Stomach (tissue), 19 donors: ENCODE measurements at places on chromosomes 5 and 9. TPM values are rescaled to one million over a fixed set of nuclear protein-coding genes. Genes with fewer than 3 reads are reported as not detected.

Gene MSMP
- not detected for total RNA-seq

Gene HRH2
- total RNA-seq, result 5.0 TPM

Gene WWC1
- total RNA-seq, result 29.4 TPM

DNA sequence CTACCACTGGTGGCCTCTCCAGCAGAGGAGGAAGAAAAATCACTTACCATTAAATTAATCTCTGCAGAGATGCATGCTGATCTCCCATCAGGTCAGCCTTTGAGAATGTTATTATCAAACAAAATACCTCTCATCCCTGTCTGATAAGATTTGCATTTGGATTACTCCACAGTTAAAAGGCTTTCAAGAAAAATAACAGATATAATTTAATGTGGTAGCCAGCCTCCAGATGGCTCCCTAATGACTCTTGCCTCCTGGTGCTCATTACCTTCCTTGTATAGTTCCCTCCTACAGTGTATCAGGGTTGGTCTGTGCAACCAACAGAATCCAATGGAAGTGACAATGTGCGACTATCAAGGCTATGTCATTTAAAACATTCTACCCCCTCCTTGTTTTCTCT is 63.6 kb upstream of the TNPO1 start:
- no peaks in the 10 kb centered on the region for H3K4me1 ChIP-seq
- H3K27ac ChIP-seq, result no peak overlapping the region
- peak; percentile 18 for DNase-seq
- H3K27me3 ChIP-seq, result no peaks in the 10 kb centered on the region
- no peaks in the 10 kb centered on the region for H3K36me3 ChIP-seq

DNA sequence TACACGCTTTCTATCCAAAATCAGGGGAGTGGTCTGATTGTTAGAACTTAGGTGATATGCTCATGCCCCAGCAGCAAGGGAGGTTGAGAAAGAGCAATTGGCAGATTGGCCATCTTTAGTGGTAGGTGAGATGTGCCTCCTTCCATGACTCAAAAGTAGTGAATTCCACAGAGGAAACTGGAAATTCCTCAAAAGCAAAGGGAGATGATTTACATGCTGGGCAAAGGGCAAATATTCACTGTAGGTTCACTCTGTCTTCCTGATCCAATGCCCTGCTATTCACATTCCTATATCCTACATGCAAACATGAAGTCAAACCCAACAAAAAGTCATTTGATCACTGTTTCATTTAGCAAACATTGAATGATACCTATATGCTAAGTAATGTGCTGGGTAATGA is 130.1 kb upstream of the ZNF608 start:
- peaks cover 8% of the 10 kb centered on the region for H3K4me1 ChIP-seq
- H3K4me3 ChIP-seq, result no peak overlapping the region
- no peaks in the 10 kb centered on the region for H3K27me3 ChIP-seq
- H3K36me3 ChIP-seq, result no peaks in the 10 kb centered on the region

- H3K27ac ChIP-seq, result no peak overlapping the region
- H3K4me1 ChIP-seq, result no peaks in the 10 kb centered on the region
- no peaks in the 10 kb centered on the region for H3K36me3 ChIP-seq
- peaks cover 15% of the 10 kb centered on the region for H3K27me3 ChIP-seq
- H3K4me3 ChIP-seq, result no peak overlapping the region
These were observed 15.4 kb downstream of the IL9 start for GRCh38 chr5:135880278-135880677.

DNA sequence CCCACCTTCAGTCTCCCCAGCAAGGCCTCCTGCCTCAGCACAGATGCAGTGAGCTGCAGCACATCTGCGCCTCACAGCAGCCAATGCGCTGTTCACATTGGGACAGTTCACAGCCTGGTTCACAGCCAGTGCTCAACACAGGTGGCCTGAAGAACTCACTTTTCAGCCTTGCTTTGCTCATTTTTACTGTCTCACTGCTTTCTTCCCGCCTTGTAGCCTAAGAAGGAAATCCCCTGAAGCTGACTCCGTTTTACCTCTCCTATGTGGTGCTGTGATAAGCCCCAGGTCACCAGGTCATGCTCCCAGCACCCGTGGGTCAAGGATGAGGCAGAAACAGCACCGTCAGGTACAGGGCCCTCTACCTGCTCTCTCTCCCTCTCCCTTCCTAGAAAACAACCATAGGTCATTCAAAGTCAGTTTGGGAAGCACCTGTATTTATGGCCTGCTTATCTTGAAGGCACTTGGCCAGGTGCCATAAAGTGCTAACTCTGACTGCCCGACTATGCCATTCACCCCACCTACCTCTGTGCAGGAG is 1.1 kb downstream of the GCNT4 start:
- DNase-seq, result peak; percentile 70
- no peaks in the 10 kb centered on the region for H3K27me3 ChIP-seq

DNA sequence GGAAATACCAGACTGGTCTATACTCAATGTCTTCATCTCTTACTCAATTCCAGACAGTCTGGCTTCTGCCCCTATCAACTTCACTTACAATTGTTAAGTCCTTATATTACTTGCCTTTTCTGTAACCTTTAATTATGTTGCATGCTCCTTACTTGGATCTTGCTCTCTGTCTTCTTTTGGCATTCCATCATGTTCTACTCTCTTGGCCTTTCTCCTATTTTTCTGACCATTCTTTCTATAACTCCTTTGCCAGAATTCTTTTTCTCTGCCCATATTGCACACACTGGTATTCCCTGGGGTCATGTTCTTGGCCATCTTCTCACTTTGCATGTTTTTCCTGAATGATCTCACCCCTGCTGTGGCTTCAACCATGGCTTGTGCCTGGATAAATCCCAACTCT is 209.8 kb upstream of the ZNF462 start:
- no peak for DNase-seq
- no peak overlapping the region for H3K4me3 ChIP-seq
- no peaks in the 10 kb centered on the region for H3K36me3 ChIP-seq
- H3K4me1 ChIP-seq, result no peaks in the 10 kb centered on the region
- H3K27ac ChIP-seq, result no peak overlapping the region

DNA sequence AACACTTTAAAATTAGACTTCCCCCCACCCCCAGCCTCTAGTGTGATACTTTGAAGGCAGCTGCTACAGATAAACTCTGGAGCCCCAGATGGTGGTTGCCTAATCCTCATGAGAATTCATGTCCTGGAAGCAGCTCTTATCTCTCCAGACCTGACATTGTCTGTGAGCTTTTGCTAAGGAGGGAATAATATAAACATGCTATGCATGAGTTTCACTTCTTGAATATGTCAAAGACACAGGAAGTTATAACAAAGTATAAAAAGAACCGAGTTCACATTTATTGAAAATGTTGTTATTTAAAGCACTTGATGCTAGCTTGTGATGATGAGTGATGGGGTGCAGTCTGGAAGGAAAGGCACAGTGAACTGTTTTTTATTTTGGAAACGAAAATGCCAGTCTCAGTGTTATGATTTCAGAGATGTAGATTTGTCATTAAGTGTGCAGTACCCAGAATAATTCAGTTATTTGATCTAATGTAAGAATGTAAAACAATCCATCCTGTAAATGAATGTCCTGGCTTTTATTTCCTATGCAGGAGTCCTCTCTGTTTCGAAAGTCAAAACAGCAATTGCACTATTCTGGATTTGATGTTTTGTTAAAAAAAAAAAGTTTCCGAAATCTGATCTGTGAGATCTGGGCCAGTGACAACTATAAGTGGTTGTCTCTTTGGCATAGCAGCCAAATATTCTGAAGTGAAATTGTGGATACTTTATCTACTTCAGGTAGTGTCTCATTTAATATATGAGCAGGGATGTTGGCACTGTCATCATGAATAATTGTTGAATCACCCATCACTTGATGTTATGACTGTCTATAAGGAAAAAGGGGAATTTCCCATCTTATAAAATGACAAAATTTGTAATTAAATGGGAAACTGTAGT is 77.0 kb downstream of the ZCCHC7 start:
- no peak overlapping the region for H3K27ac ChIP-seq
- no peaks in the 10 kb centered on the region for H3K27me3 ChIP-seq
- peaks cover 18% of the 10 kb centered on the region for H3K4me1 ChIP-seq
- DNase-seq, result no peak

DNA sequence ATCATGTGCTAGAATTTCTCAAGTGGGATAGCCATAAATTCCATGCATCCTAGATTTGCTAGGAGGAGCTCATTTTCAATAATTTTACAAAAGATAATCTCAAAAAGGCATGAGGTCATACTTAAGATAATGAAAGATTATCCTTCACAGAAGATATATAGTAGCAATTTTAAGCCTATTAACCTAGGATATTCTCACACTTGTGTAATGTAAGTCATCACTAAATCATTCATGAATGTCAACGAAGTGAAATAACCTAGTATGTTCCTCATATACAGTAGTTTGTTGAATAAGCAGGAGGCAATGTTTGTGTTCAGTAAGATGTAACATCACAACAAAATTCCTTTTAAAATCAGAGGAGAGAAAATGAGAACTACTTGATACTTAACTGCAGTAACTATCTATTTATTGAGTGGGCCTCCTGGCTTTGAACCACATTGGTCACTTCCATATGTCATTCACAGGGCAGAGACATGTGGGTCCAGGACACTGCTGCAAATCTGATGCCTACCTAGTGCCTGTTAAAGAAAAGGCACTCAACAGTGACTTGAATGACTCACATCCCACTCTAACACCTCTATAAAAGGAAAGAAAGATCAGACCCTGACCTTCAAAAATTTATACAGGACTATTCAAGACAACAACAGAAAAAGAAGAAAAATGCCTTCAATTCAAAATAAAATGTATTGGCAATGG is 8.2 kb downstream of the LIFR start:
- no peak overlapping the region for H3K4me3 ChIP-seq
- DNase-seq, result no peak
- H3K27ac ChIP-seq, result peak overlapping the region; percentile 16
- H3K36me3 ChIP-seq, result no peaks in the 10 kb centered on the region

Gene IFNA16
- not detected for total RNA-seq

Gene RASGEF1C
- total RNA-seq, result not detected

- no peak overlapping the region for H3K4me3 ChIP-seq
- no peaks in the 10 kb centered on the region for H3K27me3 ChIP-seq
- no peak overlapping the region for H3K27ac ChIP-seq
- H3K36me3 ChIP-seq, result no peaks in the 10 kb centered on the region
These were observed 48.4 kb upstream of the SNAPC3 start for GRCh38 chr9:15374310-15374709.

GRCh38 chr9:87674565-87675299 is 51.2 kb upstream of the CTSL start:
- no peak for DNase-seq
- no peaks in the 10 kb centered on the region for H3K27me3 ChIP-seq
- peaks cover 26% of the 10 kb centered on the region for H3K36me3 ChIP-seq

- H3K36me3 ChIP-seq, result no peaks in the 10 kb centered on the region
- no peak overlapping the region for H3K27ac ChIP-seq
- H3K4me3 ChIP-seq, result no peak overlapping the region
- no peaks in the 10 kb centered on the region for H3K4me1 ChIP-seq
These were observed 16.6 kb upstream of the GRHPR start for GRCh38 chr9:37405764-37406380.

Gene NPR3
- total RNA-seq, result 0.89 TPM

GRCh38 chr5:73390972-73391371 is 57.6 kb downstream of the FOXD1 start:
- no peak overlapping the region for H3K4me3 ChIP-seq
- H3K27me3 ChIP-seq, result peaks cover 4% of the 10 kb centered on the region
- H3K36me3 ChIP-seq, result no peaks in the 10 kb centered on the region
- H3K27ac ChIP-seq, result no peak overlapping the region
- no peak for DNase-seq

DNA sequence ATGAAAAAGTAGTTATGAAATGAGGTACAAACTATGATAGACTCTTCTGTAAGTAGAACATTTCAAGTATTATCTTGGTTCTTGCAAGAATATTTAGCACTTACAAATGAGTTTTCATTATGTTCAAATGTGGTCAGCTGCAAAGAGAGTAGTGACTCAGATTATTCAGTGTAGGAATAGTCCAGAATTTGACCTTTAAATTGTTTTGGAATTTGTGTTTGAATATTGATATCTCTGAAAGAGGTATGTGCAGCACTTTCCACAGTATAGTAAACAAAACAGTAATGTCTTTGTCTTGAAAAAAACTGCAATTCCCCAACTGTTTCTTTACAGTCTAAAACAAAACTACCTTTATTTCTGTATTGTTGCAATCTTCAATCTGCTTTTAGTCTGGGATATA is 56.1 kb downstream of the WDR70 start:
- H3K27ac ChIP-seq, result no peak overlapping the region
- H3K36me3 ChIP-seq, result peaks cover 14% of the 10 kb centered on the region
- H3K27me3 ChIP-seq, result no peaks in the 10 kb centered on the region
- peaks cover 8% of the 10 kb centered on the region for H3K4me1 ChIP-seq
- H3K4me3 ChIP-seq, result no peak overlapping the region

GRCh38 chr5:7382588-7382987 is 13.3 kb upstream of the ADCY2 start:
- no peak overlapping the region for H3K4me3 ChIP-seq
- H3K4me1 ChIP-seq, result no peaks in the 10 kb centered on the region
- H3K36me3 ChIP-seq, result no peaks in the 10 kb centered on the region
- no peak for DNase-seq
- H3K27me3 ChIP-seq, result no peaks in the 10 kb centered on the region

DNA sequence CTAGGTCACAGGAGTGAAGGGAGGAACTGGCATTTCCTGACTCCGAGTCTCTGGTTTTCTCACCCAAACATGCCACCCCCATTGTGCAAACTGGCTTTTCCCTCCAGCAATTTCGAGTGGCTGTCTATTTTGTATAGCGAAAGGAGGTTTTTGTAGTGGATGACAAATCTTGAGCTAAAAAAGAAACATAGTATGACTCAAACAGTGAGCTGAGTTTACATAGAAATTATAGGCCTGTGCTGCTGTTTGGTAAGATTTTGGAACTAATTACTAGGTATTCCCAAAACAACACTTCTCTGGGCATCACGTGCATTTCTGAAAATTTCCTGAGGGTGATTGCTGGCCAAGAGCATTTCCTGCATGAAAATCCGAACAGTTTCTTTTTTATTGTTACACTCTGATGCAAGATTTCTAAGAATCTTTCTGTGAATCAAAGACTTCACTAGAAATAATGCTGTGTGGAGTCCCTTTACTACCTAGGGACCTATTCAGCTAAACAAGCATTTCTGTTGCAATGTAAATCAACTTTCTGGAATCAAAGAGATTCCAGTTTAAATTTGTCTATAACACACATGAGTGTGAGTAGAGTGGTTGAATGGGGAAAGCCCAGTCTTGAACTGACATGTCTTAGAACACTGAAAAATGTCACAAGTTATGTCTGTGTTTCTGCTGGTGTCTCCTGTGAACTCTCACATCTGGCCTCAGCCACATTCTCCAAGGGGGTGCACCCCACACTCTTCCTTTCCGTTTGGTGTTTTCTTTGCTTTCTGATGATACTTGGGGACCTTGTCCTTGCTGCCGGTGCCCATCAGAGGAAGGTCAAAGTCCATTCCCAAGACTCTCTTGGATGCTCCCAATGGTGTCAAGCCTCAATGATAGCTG is 33.3 kb upstream of the DAPK1 start:
- no peaks in the 10 kb centered on the region for H3K36me3 ChIP-seq
- no peak overlapping the region for H3K4me3 ChIP-seq
- peaks cover 10% of the 10 kb centered on the region for H3K4me1 ChIP-seq
- no peaks in the 10 kb centered on the region for H3K27me3 ChIP-seq

Gene FBP2
- total RNA-seq, result 15.6 TPM

Gene RABEPK
- total RNA-seq, result 32.6 TPM

Gene CEL
- not detected for total RNA-seq

GRCh38 chr5:125189531-125189941 is 443.1 kb upstream of the ZNF608 start:
- H3K27me3 ChIP-seq, result no peaks in the 10 kb centered on the region
- DNase-seq, result no peak
- no peak overlapping the region for H3K27ac ChIP-seq
- H3K4me3 ChIP-seq, result no peak overlapping the region

Gene PCDHGA4
- total RNA-seq, result 7.6 TPM
